Muscle of leg (tissue), 16 donors: ENCODE measurements at places on chromosomes 2 and 18. TPM values are rescaled to one million over a fixed set of nuclear protein-coding genes. Genes with fewer than 3 reads are reported as not detected.

IL36RN gene
- 5.0 TPM for polyA plus RNA-seq

GKN2 gene
- not detected for polyA plus RNA-seq

C2orf15 gene
- polyA plus RNA-seq = 0.13 TPM

TPO gene
- polyA plus RNA-seq = 0.09 TPM

SLC9A4 gene
- not detected for polyA plus RNA-seq

TEX44 gene
- polyA plus RNA-seq = not detected

PLB1 gene
- polyA plus RNA-seq = 4.3 TPM

KIF1A gene
- 4.9 TPM for polyA plus RNA-seq

SLC38A11 gene
- 0.28 TPM for polyA plus RNA-seq

CNTNAP5 gene
- polyA plus RNA-seq = 0.16 TPM

GPR35 gene
- polyA plus RNA-seq = 2.2 TPM

RAB17 gene
- 9.4 TPM for polyA plus RNA-seq

GPR17 gene
- polyA plus RNA-seq = 4.9 TPM

RGPD6 gene
- 20.2 TPM for polyA plus RNA-seq

RGPD4 gene
- 0.04 TPM for polyA plus RNA-seq

NLRC4 gene
- polyA plus RNA-seq = 0.98 TPM

STARD6 gene
- polyA plus RNA-seq = not detected

FMNL2 gene
- 26.7 TPM for polyA plus RNA-seq

PLCD4 gene
- polyA plus RNA-seq = 26.8 TPM

MROH2A gene
- not detected for polyA plus RNA-seq

POTEI gene
- not detected for polyA plus RNA-seq

TSGA10 gene
- 1.6 TPM for polyA plus RNA-seq

SUPT7L gene
- polyA plus RNA-seq = 28.5 TPM

COPS7B gene
- polyA plus RNA-seq = 37.7 TPM

CFAP65 gene
- not detected for polyA plus RNA-seq

HPCAL1 gene
- polyA plus RNA-seq = 41.3 TPM

GPBAR1 gene
- polyA plus RNA-seq = 3.2 TPM

LYG2 gene
- polyA plus RNA-seq = 0.25 TPM

LIMS3 gene
- 2.2 TPM for polyA plus RNA-seq

FAM228A gene
- polyA plus RNA-seq = 0.47 TPM

LAMA3 gene
- 2.4 TPM for polyA plus RNA-seq
